ENCODE measurements at places on chromosomes 4 and X. TPM values are rescaled to one million over a fixed set of nuclear protein-coding genes. Genes with fewer than 3 reads are reported as not detected.

The SUPT20HL1 gene
- not detected for total RNA-seq

The GPRASP3 gene
- 1.5 TPM for total RNA-seq

- no peaks in the 10 kb centered on the region for H3K4me1 ChIP-seq
- H3K4me3 ChIP-seq = no peak overlapping the region
- no peak overlapping the region for H3K27ac ChIP-seq
These were observed 199.6 kb downstream of the AASDH start for GRCh38 chr4:56187688-56188087.

DNA sequence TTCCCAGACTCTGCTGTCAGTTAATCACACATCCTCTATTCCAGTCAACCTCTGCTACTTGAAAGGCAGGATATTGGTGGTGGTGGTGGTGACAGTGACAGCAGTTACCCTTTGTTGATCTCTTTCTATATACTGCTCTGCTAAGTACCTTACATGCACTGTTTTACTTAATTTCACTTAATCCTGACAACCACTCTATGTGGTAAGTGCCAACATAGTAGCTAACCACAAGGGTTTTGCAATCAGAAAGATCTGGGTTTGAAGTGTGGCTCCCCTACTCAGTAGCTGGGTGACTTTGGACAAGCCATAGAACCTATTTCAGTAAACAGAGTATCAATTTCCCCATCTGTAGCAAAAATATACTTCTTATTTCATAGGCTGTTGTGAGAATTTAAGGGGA, 24.2 kb upstream of the F9 start:
- no peak overlapping the region for H3K4me3 ChIP-seq
- no peaks in the 10 kb centered on the region for H3K4me1 ChIP-seq
- no peak overlapping the region for H3K27ac ChIP-seq
- H3K27me3 ChIP-seq = no peaks in the 10 kb centered on the region
- H3K36me3 ChIP-seq = no peaks in the 10 kb centered on the region
- DNase-seq = no peak

DNA sequence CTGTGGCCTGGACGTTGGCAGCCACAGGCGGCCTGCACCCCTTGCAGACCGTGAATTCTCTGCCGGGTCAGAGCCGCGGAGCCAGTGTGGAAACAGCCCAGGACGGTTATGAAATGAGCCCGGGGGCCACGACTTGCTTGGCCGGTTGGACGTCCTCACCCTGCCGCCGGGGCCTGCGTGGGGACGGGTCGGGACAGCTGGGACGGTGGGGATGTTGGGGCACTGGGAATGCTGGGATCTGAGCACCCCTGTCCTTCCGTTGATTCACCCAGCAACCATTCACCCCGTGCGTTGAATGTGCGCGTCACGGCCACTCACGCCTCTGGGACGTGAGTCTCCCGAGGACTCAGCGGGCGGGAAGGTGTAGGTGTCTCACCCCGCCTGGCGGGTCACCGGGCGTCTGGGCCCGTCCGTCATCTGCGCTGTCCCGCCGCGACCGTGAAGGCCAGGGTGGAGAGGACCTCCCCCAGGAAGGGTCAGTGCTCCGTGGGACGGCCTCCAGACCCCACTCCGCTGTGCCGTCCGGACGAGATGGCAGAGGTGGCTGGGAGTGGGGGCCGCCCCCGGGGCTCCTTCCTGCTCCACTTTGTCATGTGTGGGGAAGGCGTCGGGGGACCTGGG, 4.5 kb upstream of the PLCXD1 start:
- H3K27me3 ChIP-seq = peaks cover 4% of the 10 kb centered on the region
- no peak for DNase-seq
- peak overlapping the region; percentile 65 for H3K4me3 ChIP-seq
- H3K36me3 ChIP-seq = no peaks in the 10 kb centered on the region
- peaks cover 32% of the 10 kb centered on the region for H3K4me1 ChIP-seq

DNA sequence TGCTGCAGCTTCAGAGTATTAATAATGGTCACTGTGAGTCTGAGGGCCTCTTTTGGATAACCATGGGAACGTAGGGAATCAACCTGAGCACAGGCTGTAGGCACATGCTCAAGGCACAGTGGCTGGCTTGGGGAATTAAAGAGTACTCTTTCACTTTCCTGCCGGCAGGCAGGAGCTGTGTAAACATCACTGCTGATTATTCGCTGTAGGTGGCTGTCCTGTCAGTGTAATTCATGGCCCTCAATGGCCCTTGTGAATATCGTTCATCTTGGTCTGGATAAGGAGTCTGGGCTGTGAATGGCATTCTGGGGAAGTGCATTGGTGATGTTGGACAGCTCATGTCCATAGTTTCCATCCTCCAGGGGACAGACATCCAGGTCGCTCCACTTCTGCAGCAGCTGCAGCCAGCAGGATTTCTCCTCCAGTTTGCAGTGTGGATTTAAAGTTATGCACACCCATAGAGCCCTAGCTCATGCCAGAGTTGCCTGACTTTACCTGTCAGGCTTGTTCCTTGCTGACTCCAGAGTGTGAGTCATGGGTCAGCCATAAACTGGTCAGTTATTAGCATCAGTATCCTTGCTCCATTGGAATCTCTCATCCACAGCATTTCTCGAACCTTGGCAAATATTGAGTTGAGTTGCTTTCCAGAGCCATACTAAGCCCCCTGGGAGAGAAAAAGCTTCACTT, 43.0 kb downstream of the C4orf33 start:
- no peak for DNase-seq
- no peak overlapping the region for H3K27ac ChIP-seq
- H3K4me3 ChIP-seq = no peak overlapping the region
- H3K27me3 ChIP-seq = no peaks in the 10 kb centered on the region
- H3K36me3 ChIP-seq = no peaks in the 10 kb centered on the region

GRCh38 chrX:9271789-9272525, 192.9 kb upstream of the TBL1X start:
- no peaks in the 10 kb centered on the region for H3K36me3 ChIP-seq
- no peak for DNase-seq

DNA sequence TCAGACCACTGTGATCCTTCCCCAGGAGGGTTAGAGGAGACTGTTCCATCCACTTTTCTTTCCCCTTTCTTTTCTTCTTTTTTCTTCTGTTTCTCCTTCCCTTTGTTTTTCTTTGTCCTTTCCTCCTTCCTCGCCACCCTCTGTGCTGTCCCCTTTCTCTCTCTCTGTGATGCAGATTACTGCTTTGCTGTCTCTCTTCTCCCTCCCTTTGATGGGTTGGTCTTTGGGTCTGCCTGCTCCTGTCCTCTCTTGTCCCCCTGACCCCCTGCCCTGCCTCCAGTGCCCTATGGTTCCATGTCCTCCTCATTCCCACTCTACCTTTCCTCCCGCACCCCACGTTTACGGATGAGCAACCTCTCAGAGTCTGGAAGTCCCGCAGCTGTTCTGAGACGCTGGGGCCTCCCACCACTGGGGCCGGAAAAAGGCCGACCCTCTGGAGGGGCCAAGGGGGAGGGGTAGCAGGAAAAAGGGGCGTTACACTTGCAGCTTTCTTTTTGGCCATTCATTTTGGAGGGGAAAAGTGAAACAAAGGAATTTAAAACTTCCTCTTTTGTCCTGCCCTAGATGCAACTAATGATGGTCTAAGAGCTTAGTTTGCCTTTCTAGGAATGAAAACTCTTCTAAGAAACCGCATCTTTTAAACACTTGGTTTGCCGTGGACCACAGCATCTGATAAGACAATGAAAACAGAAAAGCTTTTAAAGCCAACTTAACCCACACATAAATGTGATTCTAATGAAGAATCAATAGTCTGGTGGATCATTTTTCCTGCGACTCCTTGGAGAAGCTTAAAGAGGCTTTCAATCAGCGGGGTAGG, 24.5 kb upstream of the TSR2 start:
- DNase-seq = no peak
- H3K4me3 ChIP-seq = no peak overlapping the region
- H3K36me3 ChIP-seq = no peaks in the 10 kb centered on the region
- no peak overlapping the region for H3K27ac ChIP-seq
- peaks cover 6% of the 10 kb centered on the region for H3K4me1 ChIP-seq
- H3K27me3 ChIP-seq = no peaks in the 10 kb centered on the region

GRCh38 chr4:110268352-110268751, 69.9 kb upstream of the ELOVL6 start:
- no peak overlapping the region for H3K27ac ChIP-seq
- H3K27me3 ChIP-seq = no peaks in the 10 kb centered on the region
- no peaks in the 10 kb centered on the region for H3K4me1 ChIP-seq

- H3K27ac ChIP-seq = no peak overlapping the region
- no peak for DNase-seq
- no peaks in the 10 kb centered on the region for H3K27me3 ChIP-seq
- H3K4me1 ChIP-seq = no peaks in the 10 kb centered on the region
- H3K4me3 ChIP-seq = no peak overlapping the region
- H3K36me3 ChIP-seq = no peaks in the 10 kb centered on the region
These were observed 30.8 kb downstream of the RASL11B start for GRCh38 chr4:52892880-52893279.

GRCh38 chrX:150767045-150767395, 73.8 kb downstream of the MTMR1 start:
- H3K4me3 ChIP-seq = no peak overlapping the region
- no peaks in the 10 kb centered on the region for H3K27me3 ChIP-seq
- peaks cover 7% of the 10 kb centered on the region for H3K36me3 ChIP-seq
- peaks cover 5% of the 10 kb centered on the region for H3K4me1 ChIP-seq
- no peak overlapping the region for H3K27ac ChIP-seq

- no peak for DNase-seq
- H3K36me3 ChIP-seq = peaks cover 46% of the 10 kb centered on the region
- no peak overlapping the region for H3K27ac ChIP-seq
- no peak overlapping the region for H3K4me3 ChIP-seq
These were observed 5.2 kb downstream of the NAAA start for GRCh38 chr4:75935628-75936027.

DNA sequence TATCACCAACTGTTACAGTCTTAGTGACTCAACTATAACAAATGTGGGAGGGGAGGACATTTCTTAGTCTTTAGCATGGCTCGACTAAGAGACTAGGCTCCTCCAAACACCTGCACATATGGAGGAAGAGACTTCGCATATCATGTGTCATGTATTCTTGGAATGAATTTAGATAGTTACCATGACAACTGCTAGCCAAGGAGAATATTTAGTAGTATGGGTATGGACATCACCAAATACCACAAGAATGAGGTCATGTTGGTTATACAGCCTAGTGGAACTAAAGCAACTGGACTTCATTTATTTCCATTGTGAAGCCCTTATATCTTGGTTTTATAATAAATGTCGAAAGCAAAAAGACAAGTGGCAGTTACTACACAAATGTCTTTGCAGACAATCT, 512.3 kb downstream of the CFAP47 start:
- no peak overlapping the region for H3K4me3 ChIP-seq
- H3K27me3 ChIP-seq = no peaks in the 10 kb centered on the region
- no peaks in the 10 kb centered on the region for H3K36me3 ChIP-seq
- DNase-seq = no peak
- H3K4me1 ChIP-seq = no peaks in the 10 kb centered on the region
- no peak overlapping the region for H3K27ac ChIP-seq

DNA sequence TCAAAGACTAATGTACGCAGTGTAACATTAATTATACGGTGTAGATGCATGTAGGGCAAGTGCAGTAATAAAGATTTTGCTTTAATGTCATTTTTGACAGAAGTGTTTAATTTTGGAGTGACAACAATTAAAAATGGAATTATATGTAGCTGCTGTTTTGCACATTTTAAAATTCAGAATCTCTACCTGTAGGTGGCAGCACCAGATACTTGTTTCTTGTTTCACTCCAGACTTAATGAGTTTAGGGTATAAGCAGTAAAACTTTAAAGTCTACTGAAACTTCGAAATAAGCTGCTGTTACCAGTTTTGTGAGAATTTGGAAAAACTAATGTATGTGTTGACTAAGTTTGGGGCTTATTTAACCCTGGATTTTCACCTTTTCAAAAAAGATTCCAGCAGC, 144.9 kb downstream of the POLA1 start:
- no peak overlapping the region for H3K4me3 ChIP-seq
- no peak for DNase-seq
- H3K27me3 ChIP-seq = no peaks in the 10 kb centered on the region
- no peak overlapping the region for H3K27ac ChIP-seq
- H3K36me3 ChIP-seq = no peaks in the 10 kb centered on the region

GRCh38 chr4:77845400-77845799, 17.2 kb upstream of the MRPL1 start:
- H3K27ac ChIP-seq = no peak overlapping the region
- no peaks in the 10 kb centered on the region for H3K27me3 ChIP-seq
- no peak for DNase-seq
- H3K36me3 ChIP-seq = no peaks in the 10 kb centered on the region
- no peak overlapping the region for H3K4me3 ChIP-seq

GRCh38 chr4:102429553-102429952, 71.6 kb upstream of the NFKB1 start:
- H3K27ac ChIP-seq = no peak overlapping the region
- no peak overlapping the region for H3K4me3 ChIP-seq
- no peaks in the 10 kb centered on the region for H3K4me1 ChIP-seq
- no peak for DNase-seq

DNA sequence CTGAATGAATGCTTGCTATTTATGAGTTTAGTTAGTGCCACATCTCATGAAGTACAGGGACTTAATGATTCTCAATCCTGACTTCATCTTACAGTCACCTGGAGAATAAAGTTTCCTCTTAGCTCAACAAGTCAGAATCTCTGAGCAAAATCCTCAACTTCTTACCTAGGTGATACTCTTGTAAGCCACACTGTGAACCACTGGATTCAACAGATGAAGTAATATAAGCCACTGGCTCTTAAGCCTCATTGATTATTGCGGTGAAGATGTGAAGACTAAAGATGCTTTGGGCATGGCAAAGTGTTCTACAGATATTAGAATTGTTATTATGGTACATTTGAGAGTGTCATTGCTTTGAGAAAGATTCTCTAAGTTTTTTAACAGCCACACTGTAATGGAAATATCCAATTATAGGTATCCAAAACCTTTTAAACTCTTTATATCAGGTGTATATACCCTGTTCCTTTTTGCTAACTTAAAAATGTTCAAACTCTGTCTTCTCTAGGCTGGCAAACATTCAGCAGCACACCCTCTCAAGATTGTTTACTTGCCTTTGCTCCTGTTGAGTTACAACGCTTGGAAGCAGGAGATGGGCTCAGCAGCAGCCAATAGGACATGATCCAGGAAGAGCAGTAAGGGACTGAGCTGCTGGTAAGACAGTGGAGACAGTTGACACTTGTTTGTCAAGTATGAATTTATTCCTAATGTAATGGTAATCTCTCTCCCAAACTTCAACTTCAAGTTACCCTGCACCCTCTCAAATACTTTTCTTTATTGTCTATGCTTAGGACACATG, 43.4 kb downstream of the TET2 start:
- no peaks in the 10 kb centered on the region for H3K27me3 ChIP-seq
- H3K4me1 ChIP-seq = no peaks in the 10 kb centered on the region
- H3K27ac ChIP-seq = no peak overlapping the region
- peaks cover 5% of the 10 kb centered on the region for H3K36me3 ChIP-seq

- H3K27ac ChIP-seq = no peak overlapping the region
- no peaks in the 10 kb centered on the region for H3K4me1 ChIP-seq
- H3K27me3 ChIP-seq = no peaks in the 10 kb centered on the region
- DNase-seq = no peak
- H3K36me3 ChIP-seq = no peaks in the 10 kb centered on the region
- H3K4me3 ChIP-seq = no peak overlapping the region
These were observed 101.5 kb upstream of the SMAD1 start for GRCh38 chr4:145380123-145380522.

Measured in CD4-positive, alpha-beta T cell (primary cell).